Posterior vena cava (tissue), 2 donors: ENCODE measurements at places on chromosomes 16 and 17. TPM values are rescaled to one million over a fixed set of nuclear protein-coding genes. Genes with fewer than 3 reads are reported as not detected.

The GINS2 gene
- total RNA-seq = 0.56 TPM

The PIGW gene
- total RNA-seq = 6.0 TPM

The PER1 gene
- 203 TPM for total RNA-seq

The C17orf75 gene
- 12.1 TPM for total RNA-seq
